ENCODE measurements at places on chromosomes 3 and 15.

GRCh38 chr15:54312528-54312927 is 334.3 kb downstream of the UNC13C start:
- DNase-seq: no peak

DNA sequence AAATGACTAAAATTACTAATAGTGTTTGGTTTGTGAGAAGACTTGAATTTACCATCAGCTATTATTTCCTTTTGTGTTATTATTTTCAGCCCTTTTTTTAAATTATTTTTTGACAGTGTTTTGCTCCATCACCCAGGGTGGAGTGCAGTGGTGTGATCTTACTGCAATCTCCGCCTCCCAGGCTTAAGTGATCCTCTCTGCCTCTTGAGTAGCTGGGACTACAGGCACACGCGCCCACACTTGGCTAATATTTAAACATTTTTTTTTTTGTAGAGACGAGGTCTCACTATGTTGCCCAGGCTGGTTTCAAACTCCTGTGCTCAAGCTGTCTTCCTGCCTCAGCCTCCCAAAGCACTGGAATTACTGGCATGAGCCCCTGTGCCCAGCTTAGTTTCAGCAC is 31.7 kb upstream of the UTS2B start:
- no peak for DNase-seq

DNA sequence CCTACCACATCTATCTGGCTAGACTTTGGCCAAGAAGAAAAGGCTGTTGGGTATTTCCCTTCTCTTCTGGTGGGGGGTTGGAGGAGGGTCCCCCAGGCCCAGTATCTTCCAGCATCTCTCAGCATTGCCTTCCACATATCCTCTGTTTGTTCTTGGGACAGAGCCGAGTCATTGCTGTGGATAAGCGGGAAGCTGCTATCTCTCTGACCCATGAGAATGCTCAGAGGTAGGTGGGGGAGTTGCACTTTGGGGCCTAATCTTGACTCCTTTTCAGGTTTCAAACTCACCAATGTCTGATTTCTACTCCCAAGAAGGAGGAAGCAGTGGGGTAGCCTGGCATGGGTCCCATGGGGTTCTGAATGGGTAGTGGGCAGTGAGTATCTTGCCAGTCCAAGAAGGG is 8.0 kb downstream of the HEMK1 start:
- no peak for DNase-seq

- no peak for DNase-seq
These were observed 6.4 kb upstream of the C15orf39 start for GRCh38 chr15:75195122-75195765.

DNA sequence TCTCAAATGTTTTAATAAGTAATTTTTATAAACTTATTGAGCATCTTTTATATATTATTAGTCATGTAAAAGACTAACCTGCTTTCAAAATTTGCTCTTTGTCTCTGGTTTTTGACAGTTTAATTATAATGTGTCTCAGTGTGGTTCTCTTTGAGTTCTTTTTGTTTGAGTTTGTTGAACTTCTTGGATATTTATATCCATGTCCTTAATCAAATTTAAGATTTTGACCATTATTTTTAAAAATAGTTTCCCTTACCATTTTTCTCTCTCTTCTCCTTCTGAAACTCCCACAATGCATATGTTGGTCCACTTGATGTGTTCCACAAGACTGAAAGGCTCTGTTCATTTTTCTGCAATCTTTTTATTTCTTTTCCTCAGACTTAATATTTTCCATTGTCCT is 366.1 kb upstream of the GOLIM4 start:
- DNase-seq: no peak

- peak; percentile 78 for DNase-seq
These were observed 30.9 kb downstream of the PTH1R start for GRCh38 chr3:46908294-46908985.

DNA sequence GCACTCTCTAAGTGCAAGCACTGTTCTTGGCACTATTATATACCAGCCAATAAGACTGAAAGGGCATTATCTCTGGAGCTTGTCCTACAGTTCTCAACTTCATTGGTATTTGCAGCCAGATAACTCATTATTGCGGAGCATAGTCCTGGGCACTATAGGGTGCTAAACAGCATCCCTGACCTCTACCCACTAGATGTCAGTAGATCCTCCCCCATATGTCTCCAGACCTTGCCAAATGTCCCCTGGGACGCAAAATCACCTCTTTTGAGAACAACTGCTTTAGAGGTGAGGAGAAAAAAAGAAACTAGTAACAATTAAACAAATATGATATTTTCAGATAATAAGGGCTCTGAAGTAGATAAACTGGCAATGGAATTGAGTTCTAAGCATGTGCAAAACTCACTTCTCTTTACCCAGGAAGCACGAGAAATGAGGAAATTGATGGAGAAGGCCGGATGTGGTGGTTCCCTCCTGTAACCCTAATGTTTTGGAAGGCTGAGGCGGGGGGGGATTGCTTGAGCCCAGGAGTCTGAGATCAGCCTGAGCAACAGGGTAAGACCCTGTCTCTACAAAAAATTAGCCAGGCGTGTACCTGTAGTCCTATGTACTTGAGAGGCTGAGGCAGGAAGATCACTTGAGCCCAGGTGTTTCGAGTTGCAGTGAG is 61.4 kb downstream of the FRMD4B start:
- peak; percentile 37 for DNase-seq

DNA sequence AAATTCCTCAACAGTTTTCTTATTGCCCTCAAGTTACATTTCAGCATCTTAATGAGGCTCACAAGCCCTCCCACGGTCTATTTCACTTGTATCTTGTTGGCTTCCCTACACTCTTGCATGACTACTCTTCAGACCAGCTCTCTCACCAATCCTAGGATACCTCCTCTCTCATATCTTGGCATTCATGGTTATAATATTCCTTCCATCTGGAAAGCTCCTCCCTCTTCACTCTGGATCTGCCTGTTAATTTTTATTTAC is 8.5 kb upstream of the CCDC80 start:
- peak; percentile 99 for DNase-seq

- DNase-seq: peak; percentile 54
These were observed 34.9 kb downstream of the DCLK3 start for GRCh38 chr3:36729204-36730056.

- no peak for DNase-seq
These were observed 330.6 kb upstream of the MCTP2 start for GRCh38 chr15:93900476-93901400.

- no peak for DNase-seq
These were observed 13.3 kb downstream of the DNAJB11 start for GRCh38 chr3:186583831-186584230.

- no peak for DNase-seq
These were observed 8.2 kb upstream of the TIMMDC1 start for GRCh38 chr3:119490153-119490552.

GRCh38 chr3:127690106-127690505 is 17.4 kb downstream of the ABTB1 start:
- peak; percentile 83 for DNase-seq

GRCh38 chr3:99365979-99366378 is 272.4 kb upstream of the COL8A1 start:
- DNase-seq: no peak

DNA sequence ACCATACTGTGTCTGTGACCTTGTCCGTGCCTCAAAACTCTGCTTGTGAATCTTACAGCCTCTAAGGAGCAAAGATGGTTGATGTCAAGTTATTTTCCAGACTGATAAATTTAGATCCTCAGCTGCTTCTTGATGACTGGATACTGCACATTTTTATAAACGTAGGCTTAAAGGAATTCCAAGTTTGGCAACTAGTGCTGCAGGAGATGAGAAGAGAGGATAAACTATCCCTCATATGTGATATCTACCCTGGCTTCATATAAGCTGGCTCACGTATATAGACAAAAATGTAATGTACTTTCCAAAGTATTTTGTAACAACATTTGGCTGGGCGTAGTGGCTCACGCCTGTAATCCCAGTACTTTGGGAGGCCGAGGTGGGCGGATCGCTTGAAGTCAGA is 89.6 kb downstream of the GMPS start:
- peak; percentile 73 for DNase-seq

GRCh38 chr15:40235201-40235885 is 3.5 kb upstream of the PAK6 start:
- no peak for DNase-seq

DNA sequence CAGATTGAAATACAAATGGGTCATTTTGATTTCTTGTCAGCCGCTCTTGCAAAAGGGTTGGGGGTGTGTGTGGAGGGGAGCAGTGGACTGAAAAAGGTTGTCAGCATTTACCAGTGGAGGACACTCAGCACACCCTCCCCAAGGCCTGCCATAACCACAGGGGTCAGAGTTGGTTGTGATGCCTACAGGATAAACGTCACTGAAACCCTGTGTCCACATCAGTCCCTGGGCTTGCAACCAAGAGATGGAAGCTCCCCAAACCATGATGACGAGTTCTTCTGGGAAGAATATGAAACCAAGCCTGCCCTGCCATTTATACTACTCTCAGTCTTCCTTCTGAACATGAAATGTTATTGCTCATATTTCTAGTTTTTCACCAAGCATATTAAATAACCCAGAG is 54.0 kb upstream of the UMPS start:
- no peak for DNase-seq

DNA sequence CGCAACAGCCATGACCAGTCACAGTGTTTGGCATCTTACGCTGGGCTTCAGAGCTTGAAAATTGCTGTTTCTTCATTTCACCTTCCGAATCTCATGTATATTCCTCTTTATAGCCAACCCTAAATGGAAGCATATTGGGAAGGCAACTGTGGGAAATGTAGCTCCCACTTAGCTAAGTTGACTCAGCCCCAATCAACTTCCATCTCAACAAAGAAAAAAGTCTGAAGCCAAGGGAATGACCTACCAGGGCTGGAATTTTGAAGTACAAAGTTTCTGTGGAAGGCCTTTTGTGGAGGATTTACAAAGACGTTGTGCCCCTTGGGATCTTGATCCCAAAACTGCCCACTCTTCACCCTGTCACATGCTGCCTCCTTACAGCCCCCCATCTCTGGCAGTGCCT is 85.2 kb upstream of the OXTR start:
- peak; percentile 68 for DNase-seq

DNA sequence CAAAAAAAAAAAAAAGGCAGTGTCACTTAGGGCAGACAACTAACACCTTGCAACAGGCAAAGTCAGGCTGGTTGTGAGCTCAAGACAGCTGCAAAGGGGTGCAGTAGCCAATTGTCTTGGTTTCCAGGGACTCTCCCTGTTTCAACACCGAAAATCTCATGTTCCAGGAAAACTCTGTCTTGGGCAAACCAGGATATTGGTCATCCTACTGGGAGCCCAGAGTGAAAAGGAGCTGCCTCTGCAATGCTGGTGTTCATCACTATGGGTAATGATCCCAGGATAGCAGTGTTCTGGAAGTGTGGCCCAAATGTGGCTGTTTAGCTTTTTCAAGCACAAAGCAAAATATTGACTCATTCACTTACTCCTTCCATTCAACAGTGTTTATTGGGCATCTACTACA is 82.6 kb downstream of the ARHGAP31 start:
- DNase-seq: no peak

- peak; percentile 59 for DNase-seq
These were observed 12.6 kb downstream of the ATP2C1 start for GRCh38 chr3:130906374-130906995.

GRCh38 chr15:68896178-68896577 is 34.1 kb upstream of the SPESP1 start:
- no peak for DNase-seq

DNA sequence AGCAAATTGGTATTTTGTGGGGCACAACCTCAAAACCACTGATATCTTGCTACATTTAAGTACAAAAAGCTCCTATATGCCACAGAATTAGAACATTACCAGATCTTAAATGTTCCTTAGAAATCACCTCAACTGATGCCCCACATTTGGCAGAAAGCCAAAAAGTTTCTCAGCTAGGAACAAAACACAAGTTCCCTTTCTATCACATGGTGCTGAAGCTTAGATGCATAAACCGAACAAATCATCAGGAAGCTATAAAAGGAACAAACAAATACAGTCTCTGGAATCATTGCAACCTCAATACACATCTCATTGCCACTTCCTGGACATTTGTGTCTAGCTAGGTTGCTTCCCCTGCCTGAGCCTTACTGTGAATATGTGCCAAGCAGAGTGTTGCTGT is 492.6 kb downstream of the LPP start:
- no peak for DNase-seq

- no peak for DNase-seq
These were observed 95.3 kb downstream of the PDZRN3 start for GRCh38 chr3:73529308-73530021.

- peak; percentile 98 for DNase-seq
These were observed 36.6 kb downstream of the ATP6V1A start for GRCh38 chr3:113783463-113783862.

- no peak for DNase-seq
These were observed 85.4 kb downstream of the XXYLT1 start for GRCh38 chr3:195185583-195185982.

GRCh38 chr3:102224171-102224570 is 210.6 kb upstream of the ZPLD1 start:
- peak; percentile 26 for DNase-seq

DNA sequence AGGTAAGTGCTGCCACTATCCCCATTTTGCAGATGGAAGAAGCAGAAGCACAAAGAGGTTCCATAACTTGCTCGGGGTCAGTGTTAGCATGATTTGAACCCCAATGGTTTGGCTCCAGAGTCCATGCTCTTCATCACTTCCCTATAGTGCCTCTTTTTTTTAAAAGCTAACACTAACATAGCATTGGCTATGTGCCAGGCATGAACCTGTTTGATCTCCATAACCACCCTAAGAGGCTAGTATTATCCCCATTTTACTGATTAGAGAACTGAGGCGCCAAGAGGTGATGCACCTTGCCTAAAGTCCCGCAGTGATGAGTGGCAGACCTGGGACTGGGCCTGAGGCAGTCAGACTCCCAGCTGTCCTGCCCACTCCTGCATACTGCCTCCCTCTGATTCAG is 7.3 kb downstream of the LINGO1 start:
- no peak for DNase-seq

DNA sequence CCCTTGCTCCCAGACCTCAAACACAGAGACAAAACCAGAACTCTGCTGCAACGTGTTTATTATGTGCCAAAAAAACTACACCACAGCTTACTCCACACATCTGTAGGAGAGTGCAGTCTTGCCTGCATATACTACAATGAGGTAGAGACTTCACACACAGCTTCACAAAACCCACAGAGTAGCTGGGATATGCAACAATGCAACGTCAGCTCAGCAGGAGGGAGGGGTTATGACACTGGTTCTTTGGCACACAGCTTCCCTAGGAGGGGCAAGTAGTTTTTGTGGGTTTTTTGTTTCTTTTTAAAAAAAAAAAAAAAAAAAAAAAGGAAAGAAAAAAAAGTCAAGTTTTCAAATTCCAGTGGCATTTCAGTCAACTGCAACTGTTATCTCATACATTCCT is 2.9 kb upstream of the RPS17 start:
- DNase-seq: peak; percentile 93

DNA sequence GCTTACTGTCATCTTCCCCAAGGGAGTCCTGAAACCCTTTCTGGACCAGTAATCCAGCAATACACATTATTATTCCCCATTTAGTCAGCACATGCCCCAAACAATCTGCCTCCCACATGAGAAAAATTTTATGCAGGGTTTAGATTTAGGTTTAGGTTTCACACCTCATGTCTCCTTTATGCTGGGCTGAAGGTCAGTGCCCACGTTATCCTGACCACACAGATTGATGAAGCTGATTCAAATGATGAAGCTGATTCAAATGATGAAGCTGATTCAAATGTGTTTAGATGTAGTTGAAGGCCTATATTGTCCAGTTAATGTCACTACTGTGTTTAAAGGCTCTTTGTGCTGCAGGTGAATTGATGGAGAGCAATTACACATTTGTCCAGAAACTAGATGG is 18.1 kb upstream of the ZBED2 start:
- DNase-seq: no peak
